Mammary microvascular endothelial cell (primary cell): ENCODE measurements at places on chromosomes 2 and 18. TPM values are rescaled to one million over a fixed set of nuclear protein-coding genes. Genes with fewer than 3 reads are reported as not detected.

COLEC12 gene
- total RNA-seq = 1.7 TPM in 2 replicates

C2orf78 gene
- total RNA-seq = not detected in 2 replicates

CDH19 gene
- total RNA-seq = not detected in 2 replicates

SLC11A1 gene
- total RNA-seq = under 0.01 and 0.05 TPM in 2 replicates

IL36G gene
- not detected in 2 replicates for total RNA-seq

DUSP19 gene
- 3.1 and 4.5 TPM in 2 replicates for total RNA-seq

TBR1 gene
- total RNA-seq = not detected in 2 replicates

KANSL1L gene
- 3.7 and 6.9 TPM in 2 replicates for total RNA-seq

ANKRD36B gene
- 11.0 and 11.3 TPM in 2 replicates for total RNA-seq

CARF gene
- total RNA-seq = 1.3 TPM in 2 replicates

CPLX4 gene
- not detected in 2 replicates for total RNA-seq

B3GNT2 gene
- 24.0 and 25.6 TPM in 2 replicates for total RNA-seq

STARD6 gene
- total RNA-seq = not detected in 2 replicates

PLGLB1 gene
- total RNA-seq = 0.07 and 0.20 TPM in 2 replicates

NETO1 gene
- not detected in 2 replicates for total RNA-seq

TGOLN2 gene
- 88.4 and 101 TPM in 2 replicates for total RNA-seq

ANO7 gene
- 1.1 and 1.8 TPM in 2 replicates for total RNA-seq

POTEJ gene
- total RNA-seq = 0.07 TPM in 1 of 2 replicates, not detected in the other

C1D gene
- 23.1 and 27.0 TPM in 2 replicates for total RNA-seq

CYP27C1 gene
- not detected in 2 replicates for total RNA-seq

CCDC178 gene
- 8.2 and 8.5 TPM in 2 replicates for total RNA-seq
